Amygdala (tissue), 56 donors: ENCODE measurements at places on chromosomes 12 and 14.

- DNase-seq = no peak
Observed at GRCh38 chr14:83478741-83479140, 1945.1 kb upstream of the SEL1L start.

DNA sequence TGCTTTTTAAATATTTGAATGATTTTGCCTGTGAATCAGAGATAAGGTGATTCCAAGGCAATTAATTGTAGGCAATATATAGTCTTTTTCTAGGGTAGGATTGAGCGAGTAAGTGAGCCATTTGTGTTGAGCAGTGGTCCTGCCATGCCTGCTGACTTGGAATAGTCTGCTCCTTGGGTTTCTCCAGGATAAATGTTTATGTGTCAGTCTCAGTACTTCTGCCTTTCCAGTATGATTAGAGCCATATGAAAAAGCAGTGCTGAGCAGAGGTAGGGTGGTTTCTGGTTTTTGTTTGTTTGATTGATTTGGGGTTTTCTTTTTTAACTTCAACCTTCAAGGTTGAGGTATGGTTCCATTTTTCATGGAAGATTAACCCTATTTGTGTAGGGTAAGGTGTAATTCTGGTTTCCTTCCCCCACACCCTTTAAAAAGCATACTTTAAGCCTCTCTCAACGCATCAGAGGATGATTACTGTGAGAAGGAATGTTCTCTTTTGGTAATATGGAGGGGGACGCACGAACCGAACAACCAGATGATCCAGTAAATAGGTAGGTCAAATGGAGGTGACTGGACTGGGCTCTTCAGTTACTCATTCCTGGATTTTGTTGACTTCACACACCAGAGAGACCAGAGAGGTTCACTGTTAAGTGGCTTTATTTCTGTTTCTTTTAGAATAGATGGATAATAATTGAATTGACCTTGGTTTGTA, 22.7 kb downstream of the FRMD6 start:
- DNase-seq = no peak

GRCh38 chr12:66252771-66253170, 49.5 kb upstream of the HELB start:
- no peak for DNase-seq

DNA sequence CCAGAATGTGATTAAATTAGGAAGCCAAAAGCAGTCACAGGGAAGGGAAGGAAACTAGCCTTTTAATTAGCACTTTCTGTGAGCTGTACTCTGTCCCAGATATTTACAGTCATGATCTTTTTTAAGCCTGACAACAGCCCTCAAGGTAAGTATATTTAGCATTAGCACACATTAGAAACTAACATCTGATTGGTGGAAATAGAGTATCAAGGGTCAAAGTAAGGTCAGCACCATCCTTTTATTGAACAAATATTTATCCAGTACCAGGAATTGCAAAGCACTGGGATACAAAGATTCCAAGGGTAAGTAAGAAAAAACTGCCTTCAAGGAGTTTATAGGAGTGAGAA, 28.2 kb downstream of the RPGRIP1 start:
- DNase-seq = no peak

- DNase-seq = no peak
Observed at GRCh38 chr12:102298022-102298421, 100.4 kb upstream of the PMCH start.

GRCh38 chr12:9041321-9041720, 52.0 kb downstream of the KLRG1 start:
- no peak for DNase-seq

DNA sequence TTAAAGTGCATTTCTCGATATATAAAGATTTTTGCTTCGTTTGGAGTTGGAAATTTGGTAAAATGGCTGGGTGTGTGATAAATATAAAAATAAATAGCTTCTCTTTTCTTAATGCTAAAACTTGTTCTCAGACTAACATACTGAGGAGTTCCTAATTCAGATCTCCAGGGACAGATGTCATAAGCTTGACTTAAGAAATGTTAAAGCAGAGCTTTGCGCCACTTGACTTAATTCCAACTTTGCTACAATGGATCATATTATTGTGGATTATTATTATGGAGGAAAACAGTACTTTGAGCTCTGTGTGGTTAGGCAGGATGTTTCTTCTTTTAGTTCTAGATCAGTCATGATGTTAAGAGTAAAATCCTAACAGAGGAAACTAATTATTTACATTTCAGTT, 33.8 kb downstream of the GNG2 start:
- DNase-seq = no peak

- DNase-seq = no peak
Observed at GRCh38 chr12:67202011-67202677, 67.0 kb upstream of the CAND1 start.

DNA sequence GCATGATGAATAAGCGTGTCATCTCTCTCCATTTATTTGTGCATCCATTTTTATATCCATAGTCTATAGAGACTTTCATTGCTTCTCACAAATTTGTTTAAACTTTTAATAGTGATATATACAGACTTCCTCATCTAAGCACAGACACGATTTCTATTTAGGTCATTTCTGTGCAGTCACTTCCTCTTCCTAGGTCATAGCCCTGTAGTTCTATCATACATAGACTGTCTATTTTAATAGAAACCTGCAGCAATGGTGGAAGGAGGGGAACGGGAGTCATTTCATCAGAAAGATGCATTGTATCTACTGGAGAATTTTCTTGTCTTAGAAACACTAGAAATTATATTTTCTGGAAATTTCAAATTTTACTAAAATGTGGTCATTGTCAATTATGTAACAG, 133.4 kb upstream of the FGD4 start:
- DNase-seq = no peak

DNA sequence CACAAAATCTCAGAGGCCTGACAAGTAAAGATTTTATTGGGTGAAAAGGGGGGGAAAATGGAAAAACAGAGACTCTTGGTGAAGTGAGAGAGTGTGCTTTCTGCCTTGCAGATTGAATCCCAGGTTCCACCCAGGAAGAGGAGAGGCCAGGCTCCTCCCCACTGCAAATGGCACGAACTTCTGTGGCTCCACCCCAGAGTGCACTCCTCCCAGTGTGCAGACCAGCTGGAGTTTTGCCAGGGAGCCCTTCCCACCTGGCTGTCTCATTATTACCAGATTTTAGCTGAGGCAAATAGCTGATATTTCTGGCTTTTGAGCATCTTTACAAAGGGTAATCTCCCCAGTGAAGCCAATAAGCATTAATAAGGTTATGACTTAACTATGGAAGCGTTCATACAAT, 51.9 kb downstream of the TESPA1 start:
- no peak for DNase-seq

GRCh38 chr12:14773685-14774073, 29.6 kb downstream of the WBP11 start:
- no peak for DNase-seq

GRCh38 chr12:52360663-52361271, 6.5 kb downstream of the KRT85 start:
- no peak for DNase-seq

GRCh38 chr12:47885566-47885965, 19.2 kb downstream of the VDR start:
- no peak for DNase-seq

- DNase-seq = no peak
Observed at GRCh38 chr12:106712768-106713167, 61.7 kb upstream of the RIC8B start.
